ENCODE measurements at places on chromosomes 5 and 9.

- DNase-seq, result no peak
Observed at GRCh38 chr5:119336845-119337580, 18.8 kb upstream of the TNFAIP8 start.

GRCh38 chr5:124822647-124823046 lies 76.2 kb upstream of the ZNF608 start:
- DNase-seq, result no peak

- no peak for DNase-seq
Observed at GRCh38 chr5:74919487-74919886, 53.3 kb upstream of the FAM169A start.

GRCh38 chr5:164504141-164504772 lies 998.8 kb downstream of the MAT2B start:
- peak; percentile 2 for DNase-seq

GRCh38 chr9:97793067-97793466 lies 60.0 kb upstream of the FOXE1 start:
- DNase-seq, result no peak

DNA sequence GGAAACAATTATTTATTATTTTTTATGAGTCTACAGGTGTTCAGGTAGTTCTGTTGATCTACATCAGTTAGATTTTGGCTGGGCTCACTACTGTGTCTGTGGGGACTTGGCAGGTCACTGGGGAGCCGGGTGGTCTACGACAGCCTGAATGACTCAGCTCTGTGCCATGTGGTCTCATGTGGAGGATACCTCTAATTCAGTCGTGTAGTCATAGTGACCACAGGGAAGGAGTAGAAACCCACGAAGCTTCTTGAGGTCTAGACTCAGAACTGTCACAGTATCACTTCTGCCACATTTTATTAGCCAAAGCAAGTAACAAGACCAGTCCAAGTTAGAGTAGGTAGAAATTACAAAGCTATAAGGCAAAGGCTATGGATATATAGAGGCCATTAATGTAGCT lies 64.7 kb upstream of the GRAMD2B start:
- DNase-seq, result no peak

All from substantia nigra (tissue), 51 donors.